ENCODE measurements at places on chromosomes 1 and 21.

DNA sequence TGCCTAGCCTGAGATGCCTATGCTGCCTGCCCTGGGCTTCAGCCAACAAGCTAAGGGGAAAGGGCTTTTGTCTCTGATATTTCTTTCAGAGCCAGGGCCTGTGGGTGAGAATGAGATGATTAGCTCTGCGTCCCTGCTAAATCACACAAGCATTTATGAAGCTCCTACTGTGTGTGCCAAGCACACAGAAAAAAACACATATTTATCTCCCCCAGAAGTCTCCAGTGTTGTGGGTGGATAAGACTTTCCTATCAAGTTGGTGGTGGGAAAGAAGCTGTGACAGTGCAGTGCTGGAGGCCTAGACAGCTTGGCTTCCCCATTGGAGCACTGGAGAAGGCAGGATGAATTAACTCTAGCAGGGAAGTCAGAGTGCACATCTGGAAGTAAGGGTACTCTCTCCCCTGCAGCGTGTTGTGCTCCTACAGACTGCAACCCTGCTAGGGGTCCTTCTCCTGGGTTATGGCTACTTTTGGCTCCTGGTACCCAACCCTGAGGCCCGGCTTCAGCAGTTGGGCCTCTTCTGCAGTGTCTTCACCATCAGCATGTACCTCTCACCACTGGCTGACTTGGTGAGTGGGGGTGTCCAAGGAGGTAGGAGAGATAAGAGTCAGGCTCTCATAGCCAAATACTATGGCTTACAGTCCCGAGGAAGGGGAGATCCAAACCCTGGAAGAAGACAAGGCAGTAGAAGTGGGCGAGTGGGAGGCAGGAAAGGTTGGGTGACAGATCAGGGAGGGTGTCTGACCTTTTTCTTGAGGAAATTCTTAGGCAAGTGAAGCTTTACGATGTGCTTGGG is 1.7 kb downstream of the SLC50A1 start:
- DNase-seq: no peak

DNA sequence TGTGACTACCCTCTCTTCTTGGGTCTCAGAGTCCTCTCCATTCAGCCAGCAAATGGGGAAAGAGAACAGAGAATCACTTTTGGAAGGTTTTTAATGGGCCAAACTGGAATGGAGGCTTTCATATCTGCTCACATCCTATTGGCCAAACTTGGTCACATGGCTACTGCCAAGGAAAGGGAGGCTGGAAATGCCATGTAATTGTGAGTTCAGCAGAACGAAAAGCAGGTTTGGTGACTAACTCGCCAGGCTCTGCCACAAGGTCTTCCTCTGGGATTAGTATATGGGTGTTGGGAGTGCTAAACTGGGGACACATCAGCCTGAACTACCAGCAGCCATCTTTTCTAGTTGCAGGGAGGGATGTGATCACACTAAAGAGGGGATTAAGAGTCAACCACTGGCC is 19.2 kb downstream of the RD3 start:
- no peak for DNase-seq

GRCh38 chr1:96104906-96105305 is 616.7 kb upstream of the PTBP2 start:
- no peak for DNase-seq

- DNase-seq: no peak
Measured at GRCh38 chr1:200073286-200073637, 45.8 kb downstream of the NR5A2 start.

DNA sequence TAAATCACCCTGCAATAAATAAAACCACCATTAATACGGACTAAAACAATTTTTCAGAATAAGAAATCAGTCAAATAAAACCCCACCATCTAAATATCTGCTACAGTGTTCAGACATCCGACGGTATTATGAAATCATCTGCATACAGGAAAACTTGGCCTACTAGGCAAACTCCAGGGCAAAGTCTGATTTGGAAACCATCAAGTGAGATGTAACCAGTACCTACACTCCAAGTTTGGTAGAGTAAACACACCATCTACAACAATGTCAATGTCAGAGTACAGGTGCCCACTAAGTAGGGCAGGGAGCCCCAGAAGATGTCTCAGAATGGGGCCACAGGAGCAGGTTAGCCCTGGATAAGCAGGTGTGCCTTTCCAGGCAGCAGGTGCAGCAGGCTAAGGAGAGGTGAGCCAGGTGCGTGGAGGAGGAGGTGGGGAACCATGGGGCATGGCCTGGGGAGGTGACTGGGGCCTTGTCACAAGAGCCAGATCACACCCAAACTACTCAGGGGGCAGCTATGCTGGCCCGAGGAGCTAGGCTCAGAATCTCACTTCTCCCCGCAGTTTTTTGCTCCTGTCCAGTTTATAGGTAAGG is 59.6 kb downstream of the CAPZB start:
- no peak for DNase-seq

DNA sequence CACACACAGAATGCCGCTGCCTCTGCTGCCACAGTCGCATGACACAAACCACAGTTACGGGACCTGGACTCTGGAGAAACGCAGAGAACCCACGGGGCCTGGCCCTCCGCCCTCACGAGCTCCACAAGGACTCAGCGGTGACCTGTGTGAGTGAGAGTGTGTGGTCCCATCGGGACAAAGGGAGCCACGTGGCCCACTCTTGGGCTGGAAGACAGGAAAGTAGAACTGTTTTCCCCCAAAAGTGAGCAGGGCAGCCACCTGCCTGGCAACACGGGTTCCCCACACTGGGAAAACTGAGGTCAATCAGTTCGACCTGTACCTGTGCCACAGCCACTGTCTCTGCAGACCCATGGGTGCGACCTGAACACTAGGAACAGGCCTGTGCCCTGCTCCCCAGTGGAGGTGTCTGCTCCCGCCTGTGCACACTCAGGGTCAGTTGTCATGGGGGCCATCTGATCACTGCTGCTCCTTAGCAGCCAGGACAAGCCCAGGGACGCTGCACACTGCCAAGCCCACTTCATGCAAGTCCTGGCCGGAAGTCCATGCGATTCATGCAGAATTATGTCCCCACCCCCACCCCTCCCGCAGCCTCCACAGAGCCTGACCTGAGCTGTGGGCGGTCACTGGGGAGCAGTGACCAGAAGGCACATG is 54.4 kb upstream of the ADARB1 start:
- DNase-seq: peak; percentile 7

DNA sequence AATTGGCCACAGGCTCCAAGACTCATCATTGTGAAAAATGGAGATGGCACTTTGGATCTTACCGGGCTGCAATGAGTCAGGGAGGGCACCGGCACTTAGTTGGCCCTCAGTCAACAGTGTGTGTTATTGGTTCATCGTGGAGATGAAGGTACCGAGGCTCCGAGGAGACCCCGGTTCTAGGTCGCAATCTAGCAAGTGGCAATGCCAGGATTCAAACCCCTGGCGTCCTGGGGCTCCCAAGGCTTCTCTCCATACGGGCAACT is 49.0 kb upstream of the ACOT11 start:
- no peak for DNase-seq

All from activated naive CD4-positive, alpha-beta T cell treated with anti-CD3 and anti-CD28 coated beads, Interleukin-2, amount 50 U/mL, for 16 hours (primary cell).